SK-N-SH (cell line): ENCODE measurements at places on chromosomes 13 and 19.

- no peak for DNase-seq
Measured at GRCh38 chr13:28650284-28650683, 8.6 kb upstream of the POMP start.

DNA sequence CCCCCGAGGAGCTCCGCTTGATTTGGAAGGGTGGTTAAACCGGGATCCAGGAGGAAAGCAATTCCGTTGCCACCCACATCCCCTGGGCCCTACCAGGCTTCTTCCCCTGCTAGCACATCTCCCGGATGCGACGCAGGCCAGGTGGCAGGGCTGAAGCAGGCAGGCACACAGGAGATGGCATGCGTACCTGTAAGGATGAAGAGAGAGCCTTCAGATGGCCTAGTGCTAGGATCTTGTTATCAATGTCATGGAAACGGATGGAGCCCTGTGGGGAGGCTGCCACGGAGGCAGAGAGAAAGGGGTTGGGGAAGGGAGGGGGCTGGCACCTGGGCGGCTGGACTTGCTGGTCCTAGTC is 8.5 kb upstream of the SOX1 start:
- DNase-seq: no peak

- DNase-seq: no peak
Measured at GRCh38 chr13:106609116-106609515, 41.2 kb upstream of the ARGLU1 start.

DNA sequence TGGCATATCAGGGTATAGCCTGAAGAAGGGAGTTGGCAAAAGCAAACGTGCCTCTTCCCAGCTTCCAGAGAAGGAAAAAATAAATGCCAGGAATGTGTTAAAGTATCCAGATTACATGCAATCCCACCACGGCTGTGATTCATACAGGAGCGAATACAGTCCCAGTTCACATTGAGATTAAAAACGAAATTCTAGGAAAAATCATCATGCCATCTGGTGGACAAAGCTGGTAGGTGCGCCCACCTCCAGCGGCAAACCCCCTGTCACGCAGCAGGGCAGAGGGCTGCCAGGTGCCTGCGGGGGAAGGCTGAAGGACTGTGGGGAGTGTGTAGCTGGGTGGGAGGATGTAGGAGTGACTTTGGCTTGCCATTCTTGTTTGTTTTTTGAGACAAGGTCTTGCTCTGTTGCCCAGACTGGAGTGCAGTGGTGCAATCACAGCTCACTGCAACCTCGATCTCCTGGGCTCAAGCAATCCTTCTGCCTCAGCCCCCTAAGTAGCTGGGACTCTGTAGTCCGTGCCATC is 6.4 kb upstream of the DMWD start:
- DNase-seq: peak; percentile 91

DNA sequence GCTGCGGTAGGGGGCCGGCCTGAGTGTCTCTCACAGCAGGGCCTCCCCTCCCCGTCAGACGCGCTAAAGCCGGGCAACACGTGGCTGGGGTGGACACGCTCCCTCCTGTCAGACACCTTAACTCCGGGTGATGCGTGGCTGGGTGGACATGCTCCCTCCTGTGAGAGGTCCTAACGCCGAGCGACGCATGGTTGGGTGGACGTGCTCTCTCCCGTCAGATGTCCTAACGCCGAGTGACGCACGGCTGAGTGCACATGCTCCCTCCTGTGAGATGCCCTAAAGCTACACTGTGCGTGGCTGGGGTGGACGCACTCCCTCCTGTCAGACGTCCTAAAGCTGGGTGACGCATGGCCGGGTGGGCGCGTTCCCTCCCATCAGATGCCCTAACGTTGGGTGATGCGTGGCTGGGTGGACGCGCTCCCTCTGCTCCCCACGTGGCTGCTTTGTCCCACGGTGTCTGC is 126.1 kb upstream of the MCF2L start:
- no peak for DNase-seq

DNA sequence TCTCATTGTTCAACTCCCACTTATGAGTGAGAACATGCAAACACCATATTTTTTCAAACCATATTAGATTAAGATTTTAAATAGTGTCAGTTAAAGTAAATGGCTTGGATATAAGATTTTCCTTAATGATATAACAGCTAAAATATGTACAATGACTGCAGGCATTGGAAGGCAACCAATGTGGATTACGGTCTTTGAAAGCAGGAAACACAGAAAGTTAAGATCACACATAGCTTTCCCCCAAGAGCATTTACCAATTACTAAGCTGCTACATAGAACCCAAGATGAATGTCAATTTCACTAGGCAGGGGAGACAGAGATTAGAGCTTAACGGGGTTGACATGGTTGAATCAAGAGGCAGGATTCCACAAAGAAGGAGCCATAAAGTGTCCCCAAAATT is 173.2 kb upstream of the TRPC4 start:
- DNase-seq: no peak

- no peak for DNase-seq
Measured at GRCh38 chr13:77928909-77929308, 10.3 kb upstream of the EDNRB start.

- no peak for DNase-seq
Measured at GRCh38 chr13:25166306-25166705, 5.8 kb downstream of the AMER2 start.

GRCh38 chr13:35930665-35931631 is 200.2 kb downstream of the DCLK1 start:
- DNase-seq: no peak

- DNase-seq: no peak
Measured at GRCh38 chr19:33052352-33052972, 12.2 kb downstream of the RHPN2 start.

GRCh38 chr13:20408181-20408580 is 117.5 kb downstream of the CRYL1 start:
- no peak for DNase-seq

GRCh38 chr13:113302986-113303385 is 5.9 kb downstream of the LAMP1 start:
- no peak for DNase-seq

DNA sequence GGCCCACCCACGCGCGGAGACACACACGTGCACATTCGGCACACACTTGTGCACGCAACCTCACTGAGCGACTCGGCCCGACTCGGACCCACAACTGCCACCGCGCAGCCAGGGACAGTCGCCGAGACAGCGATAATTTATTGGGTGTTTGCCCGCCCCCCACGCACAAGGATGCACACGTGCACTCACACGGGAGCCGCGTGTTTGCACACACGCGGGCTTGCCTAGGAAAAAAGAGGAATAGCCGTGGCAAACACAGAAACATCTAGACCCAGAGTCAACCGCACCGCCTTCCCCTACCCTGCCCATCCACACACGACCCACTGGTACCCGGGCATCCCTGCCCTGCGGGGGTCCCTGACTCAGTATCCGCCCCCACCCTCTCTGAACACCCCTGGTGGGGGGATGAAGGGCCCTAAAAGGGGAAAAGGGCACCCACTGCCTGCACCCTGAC is 1.1 kb upstream of the SSBP4 start:
- DNase-seq: no peak

- DNase-seq: no peak
Measured at GRCh38 chr19:41320568-41320967, 10.6 kb downstream of the CCDC97 start.

DNA sequence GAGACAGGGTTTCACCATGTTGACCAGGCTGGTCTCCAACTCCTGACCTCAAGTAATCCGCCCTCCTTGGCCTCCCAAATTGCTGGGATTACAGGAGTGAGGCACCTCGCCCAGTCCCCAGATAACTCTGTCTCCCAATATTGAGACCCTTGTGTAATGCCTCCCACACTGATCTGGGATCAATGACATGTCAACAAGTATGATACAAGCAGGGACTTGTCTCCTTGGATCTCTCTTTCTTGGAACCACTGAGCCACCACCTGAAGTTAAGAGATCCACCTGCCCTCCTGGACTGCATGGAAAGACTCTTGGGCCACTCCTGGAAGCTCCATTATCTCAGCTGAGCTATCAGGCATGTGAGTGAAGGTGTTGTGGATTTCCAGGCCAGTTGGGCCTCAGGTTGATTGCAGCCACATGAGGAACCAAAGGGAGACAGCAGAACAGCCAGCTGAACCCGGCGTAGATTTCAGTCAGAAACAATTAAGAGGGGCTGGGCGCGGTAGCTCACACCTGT is 15.1 kb downstream of the NFKBID start:
- no peak for DNase-seq

DNA sequence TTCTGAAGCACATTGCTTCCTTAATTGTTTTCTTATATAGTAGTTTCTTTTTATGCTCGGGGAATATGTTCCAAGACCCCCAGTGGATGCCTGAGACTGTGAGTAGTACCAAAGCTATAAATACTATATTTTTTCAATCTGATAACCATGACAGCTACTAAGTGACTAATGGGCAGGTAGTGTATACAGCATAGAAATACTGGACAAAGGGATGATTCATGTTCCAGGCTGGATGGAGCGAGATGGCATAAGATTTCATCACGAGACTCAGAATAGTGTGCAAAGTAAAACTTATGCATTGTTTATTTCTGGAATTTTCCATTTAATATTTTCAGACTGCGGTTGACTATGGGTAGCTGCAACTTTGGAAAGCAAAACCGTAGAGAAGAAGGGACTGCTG is 47.9 kb upstream of the OLFM4 start:
- DNase-seq: no peak

DNA sequence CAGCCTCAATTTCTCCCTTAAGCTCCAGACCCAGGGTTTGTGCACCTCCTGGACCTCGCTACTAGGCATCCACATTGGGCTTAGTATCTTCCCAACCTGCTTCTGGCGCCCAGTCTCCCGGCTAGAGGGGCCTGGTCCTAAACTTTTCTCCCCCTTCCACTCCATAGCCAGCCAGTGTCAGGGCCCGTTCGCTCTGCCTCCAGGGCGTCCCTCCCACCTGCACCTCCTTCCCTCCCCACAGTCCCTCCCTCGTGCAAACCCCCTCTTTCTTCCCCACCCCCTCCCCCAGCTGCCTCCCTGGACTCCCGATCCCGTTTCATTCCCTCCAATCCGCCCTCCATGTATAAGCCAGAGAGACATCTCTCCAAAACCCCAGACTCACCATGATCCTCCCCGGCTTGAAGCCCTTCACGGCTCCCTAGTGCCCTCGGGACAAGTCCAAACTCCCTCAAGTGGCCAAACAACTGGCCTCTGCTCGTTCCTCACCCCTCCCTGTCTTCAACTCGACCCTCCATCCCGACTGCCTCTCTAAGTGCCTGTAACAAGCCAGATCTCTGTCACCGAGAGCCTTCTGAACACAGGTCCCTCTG is 997 bp upstream of the SAMD4B start:
- DNase-seq: peak; percentile 57

- no peak for DNase-seq
Measured at GRCh38 chr19:39187552-39187943, 9.2 kb upstream of the NCCRP1 start.

DNA sequence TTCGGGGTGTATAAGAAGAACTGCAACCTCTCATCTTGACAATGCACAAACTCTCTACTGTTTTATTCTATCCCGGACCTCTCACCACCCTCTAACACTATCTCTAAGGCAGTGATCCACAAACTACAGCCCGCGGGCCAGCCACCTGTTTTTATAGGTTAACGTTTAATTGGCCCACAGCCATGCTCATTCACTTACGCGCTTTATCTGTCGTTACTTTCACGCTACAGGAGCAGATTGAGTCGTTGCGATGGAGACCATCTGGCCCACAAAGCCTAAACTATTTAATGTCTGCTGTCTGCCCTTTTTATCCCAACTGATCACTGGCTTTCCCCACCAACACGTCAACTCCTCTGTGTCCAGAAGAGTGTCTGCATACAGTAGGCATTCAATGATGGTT is 158.9 kb downstream of the CACNA1A start:
- DNase-seq: no peak

DNA sequence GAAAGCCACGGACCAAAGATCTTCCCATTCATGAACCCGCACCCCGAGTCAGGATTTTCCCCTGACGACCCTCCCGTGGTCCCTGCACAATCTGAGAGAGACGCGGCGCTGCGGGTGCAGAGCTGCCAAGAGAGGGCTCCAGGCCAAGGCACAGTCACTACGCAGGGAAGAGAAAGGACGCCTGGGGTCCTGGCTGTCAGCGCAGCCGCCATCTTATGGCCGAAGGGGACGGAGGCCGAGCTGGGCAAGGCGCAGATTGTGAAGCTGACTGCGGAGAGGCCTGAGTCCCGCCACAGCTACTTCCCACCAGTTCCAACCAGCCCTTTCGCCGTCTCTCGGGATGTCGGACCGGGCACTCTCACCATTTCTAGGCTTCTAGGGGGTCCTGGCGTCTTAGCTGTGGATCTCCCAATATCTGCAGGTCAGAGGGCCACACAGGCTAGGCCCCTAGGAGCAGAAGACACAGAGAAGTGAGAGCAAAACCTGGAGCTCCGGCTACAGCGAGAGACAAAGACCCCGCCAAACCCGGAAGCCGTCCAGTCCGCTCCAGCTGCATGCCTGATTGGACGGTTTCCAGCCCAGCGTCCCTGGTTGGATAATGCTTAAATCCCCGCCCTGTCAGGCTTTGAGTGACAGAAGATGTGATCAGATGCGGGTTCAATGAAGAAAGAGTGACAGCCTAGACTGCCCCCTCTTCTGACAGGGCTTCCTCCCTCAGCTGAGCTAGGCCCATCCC is at the start of gene ZNF100:
Gene ZNF100, minus strand, starts transcription at position 515 of the 736 bp plus-strand sequence. Its CDS starts 150 bp downstream, at position 365.
- DNase-seq: peak; percentile 80

GRCh38 chr19:44003461-44004009 is 778 bp downstream of the ZNF230 start:
- no peak for DNase-seq

DNA sequence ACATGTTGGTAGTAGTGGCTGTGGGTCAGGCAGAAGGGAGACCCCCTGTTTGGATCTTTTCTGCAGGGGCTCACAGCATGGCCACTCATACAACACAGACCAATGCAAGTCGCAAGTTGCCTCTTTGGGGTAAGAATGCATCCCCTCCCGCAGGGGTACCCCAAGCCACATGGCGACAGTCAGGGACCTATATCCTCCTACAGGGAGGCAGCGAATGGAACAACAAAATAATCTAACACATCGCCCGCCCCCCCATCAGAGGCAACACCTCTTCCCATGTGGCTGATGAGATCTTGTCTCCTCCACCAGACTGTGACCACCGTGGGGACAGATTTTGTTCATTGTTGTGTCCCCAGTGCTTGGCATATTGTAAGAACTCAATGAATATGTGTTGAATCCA is 40.7 kb upstream of the PNMA8B start:
- DNase-seq: no peak

DNA sequence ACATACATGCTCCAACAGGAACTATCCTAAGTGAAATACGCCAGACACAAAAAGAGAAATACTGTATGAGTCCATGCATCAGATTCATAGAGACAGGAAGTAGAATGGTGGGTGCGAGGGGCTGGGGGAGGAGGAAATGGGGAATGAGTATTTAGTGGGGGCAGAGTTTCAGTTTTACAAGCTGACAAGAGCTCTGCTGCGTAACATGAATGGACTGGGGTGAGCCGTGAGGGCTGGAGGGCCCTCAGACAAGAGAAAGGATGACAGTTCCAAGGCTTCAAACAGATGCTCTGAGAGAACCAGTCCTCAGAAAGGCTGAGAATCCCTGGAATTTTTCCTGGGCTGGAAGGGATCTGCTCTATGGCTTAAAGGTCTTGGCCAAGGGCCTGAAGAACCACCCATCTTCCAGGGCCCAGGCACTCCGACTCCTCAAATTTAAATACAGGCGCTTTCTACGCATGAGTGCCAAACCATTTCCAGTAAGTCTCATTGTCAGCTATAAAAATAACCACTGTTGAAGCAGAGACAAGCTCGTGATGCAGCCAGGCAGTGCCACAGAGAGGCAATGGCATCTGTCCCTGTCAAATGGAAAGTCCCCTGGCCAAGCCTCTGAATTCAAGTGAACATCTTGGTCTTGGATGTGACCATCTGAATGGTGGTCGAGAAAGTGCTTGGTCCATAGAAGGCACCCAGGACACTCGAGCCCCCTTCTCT is 17.5 kb downstream of the KLF2 start:
- no peak for DNase-seq
